ENCODE measurements at places on chromosomes 5 and 9.

DNA sequence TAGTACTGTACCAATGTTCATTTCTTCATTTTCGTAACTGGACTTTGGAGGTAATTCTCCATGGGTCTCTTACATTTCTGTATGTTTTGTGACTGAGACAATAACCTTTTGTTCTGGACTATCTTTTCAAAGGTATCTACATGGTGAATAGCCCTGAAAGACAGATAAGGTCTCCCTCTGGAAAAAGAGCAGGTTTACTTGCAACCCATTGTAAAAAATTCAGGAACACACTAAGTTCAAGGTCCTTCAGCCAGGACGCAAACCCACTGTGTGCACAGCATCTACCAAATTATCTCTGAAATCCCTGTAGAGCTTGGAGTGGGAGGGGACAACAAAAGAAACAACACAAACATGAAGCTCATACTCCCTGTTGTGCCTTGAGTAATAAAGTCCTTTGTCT, 8.3 kb downstream of the DTWD2 start:
- DNase-seq, result no peak

GRCh38 chr5:80541392-80541791, 28.7 kb downstream of the ANKRD34B start:
- no peak for DNase-seq

DNA sequence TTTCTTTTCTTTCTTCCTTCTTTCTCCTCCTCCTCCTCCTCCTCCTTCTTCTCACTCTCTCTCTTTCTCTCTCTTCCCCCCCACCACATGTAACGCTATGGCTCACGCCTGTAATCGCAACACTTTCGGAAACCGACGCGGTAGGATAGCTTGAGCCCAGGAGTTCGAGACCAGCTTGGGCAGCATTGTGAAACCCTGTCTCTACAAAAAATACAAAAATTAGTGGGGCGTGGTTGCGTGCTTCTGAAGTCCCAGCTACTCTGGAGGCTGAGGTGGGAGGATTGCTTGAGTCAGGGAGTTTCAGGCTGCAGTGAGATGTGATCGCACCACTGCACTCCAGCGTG, 736 bp upstream of the GLDC start:
- DNase-seq, result no peak

GRCh38 chr9:82382887-82383616, 394.5 kb downstream of the SPATA31D1 start:
- DNase-seq, result no peak

GRCh38 chr5:111930449-111930848, 173.5 kb upstream of the NREP start:
- no peak for DNase-seq

GRCh38 chr5:127373858-127374491, 83.4 kb downstream of the MEGF10 start:
- no peak for DNase-seq

DNA sequence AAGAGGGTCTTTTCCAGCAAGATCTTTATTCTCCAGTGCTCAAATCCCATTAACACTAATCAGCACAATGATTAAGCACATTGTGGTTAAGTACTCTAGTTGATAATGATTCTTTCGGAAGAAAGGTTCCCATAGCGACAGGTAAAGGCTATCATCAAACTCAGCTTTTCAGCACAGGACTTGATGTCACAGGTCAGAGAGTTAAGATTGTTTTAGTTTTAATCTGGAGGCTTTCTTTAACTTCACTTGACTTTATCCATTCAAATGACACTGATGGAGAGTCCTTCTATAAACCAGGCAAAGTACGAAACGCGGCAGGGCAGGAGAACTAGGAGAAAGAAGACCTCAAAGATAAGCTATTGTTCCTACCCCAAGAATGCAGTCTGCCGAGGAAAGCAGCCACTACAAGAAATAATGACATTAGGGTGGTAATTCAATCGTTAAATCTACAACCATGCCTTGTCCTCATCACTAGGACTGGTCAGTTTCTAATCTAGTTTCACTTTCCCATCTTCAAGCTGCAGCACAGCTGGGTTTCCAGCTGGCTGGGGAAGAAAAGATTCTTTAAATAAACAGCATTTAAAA, 4.6 kb downstream of the NRG2 start:
- no peak for DNase-seq

- no peak for DNase-seq
Observed at GRCh38 chr5:22899341-22899740, 46.2 kb upstream of the CDH12 start.

All from activated CD4-positive, alpha-beta T cell treated with anti-CD3 and anti-CD28 coated beads for 1 hour (primary cell).